ENCODE measurements at places on chromosomes 12 and 14.

- no peak for DNase-seq
Measured at GRCh38 chr14:100864960-100865681, 38.4 kb downstream of the RTL1 start.

- DNase-seq = no peak
Measured at GRCh38 chr12:39123580-39124253, 218.3 kb upstream of the CPNE8 start.

DNA sequence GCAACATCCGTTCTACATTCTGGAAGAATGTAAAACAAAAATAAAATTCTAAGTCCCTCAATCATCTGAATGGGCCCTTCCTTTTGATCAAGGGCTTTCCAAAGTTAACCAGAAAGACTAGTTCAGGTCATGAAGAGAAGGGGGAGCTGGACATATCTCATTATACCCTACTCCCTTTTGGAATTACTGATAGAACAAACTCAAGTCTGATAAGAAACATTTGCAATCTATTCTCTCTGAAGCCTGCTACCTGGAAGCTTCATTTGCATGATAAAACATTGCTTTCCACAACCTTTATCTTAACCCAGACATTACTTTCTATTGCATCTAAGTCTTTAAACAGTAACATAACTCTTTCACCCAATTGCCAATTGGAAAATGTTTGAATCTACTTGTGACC, 8.3 kb upstream of the ACSM4 start:
- DNase-seq = no peak

GRCh38 chr14:67697006-67697405, 1.4 kb upstream of the RDH11 start:
- no peak for DNase-seq

DNA sequence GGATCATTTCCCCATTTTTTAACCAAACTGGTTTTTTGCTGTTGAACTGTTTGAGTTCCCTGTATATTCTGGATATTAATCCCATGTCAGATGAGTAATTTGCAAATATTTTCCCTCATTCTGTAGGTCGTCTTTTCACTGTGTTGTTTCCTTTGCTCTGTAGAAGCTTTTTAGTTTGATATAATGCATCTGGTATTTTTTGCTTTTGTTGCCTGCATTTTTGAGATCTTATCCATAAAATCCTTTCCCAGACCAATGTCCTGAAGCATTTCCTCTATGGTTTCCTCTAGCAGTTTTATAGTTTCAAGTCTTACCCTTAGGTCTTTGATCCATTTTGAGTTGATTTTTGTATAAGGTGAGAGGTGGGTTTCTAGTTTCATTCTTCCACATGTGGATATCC, 71.3 kb downstream of the LRP6 start:
- no peak for DNase-seq

DNA sequence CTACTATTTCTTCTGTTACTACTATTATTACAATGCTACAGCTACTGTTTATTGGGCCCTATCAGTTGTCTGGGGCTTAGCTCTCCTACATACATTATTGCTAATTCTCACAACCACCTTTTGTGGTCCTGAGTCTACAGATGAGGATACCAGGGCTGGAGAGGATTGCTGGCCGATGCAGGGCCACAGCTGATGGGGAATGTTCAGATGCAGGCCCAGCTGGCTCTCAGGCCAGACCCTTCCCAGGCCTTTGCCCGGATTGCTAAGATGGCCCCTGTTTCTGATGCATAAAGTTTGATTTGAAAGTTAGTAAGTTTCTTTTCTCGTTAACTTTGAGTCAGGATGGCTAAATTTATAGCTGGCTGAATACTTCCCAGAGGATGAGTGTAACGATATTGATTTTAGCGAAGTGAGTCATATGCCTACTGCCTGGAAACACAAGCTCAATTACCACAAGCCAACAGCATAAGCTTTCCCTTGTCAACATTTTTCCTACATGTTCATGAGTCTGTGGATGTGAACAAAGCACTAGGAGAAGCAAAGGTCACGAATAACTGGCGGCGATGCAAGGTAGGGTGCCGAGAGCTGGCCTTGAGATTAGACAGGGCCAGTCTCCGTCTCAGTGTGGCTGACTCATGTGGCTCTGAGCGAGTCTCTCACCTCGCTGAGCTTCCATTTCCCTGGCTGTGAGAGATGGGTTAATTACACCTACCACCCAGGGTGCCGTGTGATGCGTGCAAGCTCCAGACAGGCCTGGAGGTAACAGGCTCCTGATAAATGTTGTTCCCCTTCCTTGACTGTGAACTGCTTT, 111.0 kb downstream of the BEGAIN start:
- DNase-seq = no peak

DNA sequence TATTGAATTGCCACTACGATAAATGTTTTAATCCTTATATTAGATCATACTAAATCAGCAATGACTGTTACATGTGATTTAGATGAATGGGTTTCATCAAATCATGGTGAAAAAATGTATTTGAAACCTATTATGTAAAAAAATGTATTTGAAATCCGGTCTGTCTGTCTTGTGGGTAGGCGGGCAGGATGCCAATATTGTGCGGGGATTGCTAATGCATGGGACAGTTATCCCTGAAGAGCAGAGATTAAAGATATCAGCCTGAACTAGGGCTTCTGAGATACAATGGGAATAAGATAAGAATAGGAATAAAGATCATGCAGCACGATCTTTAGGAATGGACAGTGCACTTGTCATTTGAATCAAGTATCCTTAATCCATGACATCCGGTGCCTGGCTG, 134.0 kb downstream of the PRKCH start:
- no peak for DNase-seq

- DNase-seq = no peak
Measured at GRCh38 chr12:39277416-39277815, 165.5 kb downstream of the KIF21A start.

DNA sequence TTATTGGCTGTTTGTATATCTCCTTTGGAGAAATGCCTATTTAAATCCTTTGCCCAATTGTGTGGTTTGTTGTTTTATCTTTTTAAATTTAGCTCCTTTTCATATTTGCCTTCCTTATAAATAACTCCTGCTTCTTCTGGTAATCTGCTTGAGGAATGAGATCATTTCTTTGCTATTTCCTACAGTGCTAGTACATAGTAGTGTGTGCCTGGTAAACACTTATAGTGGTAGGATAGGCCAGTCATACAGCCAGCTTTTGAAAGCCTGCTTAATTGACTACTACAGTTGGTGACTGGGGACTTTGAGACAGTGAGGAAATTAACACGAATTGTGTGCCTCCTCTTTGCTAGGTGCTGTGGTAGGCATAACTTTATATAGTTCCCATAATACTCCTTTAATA, 68.7 kb downstream of the BORCS5 start:
- no peak for DNase-seq

- DNase-seq = no peak
Measured at GRCh38 chr14:100076133-100076532, 10.9 kb downstream of the EVL start.

GRCh38 chr14:58607952-58608317, 29.8 kb upstream of the DACT1 start:
- no peak for DNase-seq

- DNase-seq = no peak
Measured at GRCh38 chr14:92503756-92504491, 9.7 kb upstream of the RIN3 start.

DNA sequence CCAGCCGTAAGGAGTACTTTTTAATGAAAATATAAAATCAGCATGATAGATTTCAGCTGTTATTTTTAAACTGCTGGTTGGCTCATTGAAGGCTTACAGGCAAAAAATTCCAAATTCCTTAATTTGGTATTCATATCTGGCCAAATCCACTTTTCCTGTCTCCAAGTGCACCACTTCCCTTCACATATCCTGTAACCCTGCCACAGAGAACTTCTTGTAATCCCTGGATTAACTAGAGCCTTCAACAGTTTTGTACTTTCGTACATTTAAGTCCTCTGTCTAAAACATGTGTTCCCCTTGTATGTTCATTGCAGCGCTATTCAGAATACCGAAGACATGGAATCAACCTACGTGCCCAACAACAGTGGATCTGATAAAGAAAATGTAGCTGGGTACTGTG, 9.6 kb downstream of the PUS7L start:
- no peak for DNase-seq

DNA sequence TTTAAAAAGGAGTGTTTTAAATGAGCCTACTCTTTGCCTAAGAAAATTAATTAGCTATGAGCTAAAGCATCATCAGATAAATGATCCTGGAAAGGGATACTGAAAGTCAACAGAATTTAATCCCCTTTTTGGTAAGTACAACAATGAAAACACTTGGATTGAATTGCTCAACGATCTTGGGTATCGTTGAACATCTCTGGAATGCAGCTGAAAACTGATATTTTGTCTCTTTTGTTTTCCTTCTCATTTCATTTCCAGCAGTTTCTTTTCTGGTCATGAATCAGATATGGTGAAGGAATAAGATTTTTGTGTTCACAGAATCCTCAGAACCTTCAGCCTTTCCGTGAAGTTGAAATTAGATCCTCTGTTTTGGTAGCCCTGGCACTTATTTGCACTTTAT, 771.2 kb downstream of the FSCB start:
- DNase-seq = no peak

DNA sequence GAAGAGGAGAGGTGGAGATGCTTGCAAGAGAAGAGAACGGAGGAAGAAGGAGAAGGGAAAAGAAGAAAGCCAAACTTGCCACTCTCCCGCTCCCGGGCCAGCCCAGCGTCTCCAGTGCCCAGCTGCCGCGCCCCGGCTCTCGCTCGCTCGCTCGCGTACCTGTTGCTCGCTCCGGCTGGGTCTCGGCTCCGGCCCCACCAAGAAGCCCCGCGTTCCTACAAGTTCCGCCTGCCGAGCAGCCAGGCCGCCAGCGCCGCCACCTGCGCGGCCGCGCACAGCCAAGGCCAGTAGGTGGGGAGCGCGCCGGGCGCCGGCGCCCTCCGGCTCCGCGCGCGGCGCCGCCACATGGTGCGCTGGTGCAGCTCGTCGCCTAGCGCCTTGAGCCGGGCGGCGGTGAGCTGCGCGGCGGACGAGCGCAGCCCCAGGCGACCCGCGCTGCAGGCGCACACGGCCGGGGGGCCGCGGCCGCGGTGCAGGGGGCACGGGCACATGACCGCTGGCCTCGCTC, 370 bp downstream of the HRK start:
- DNase-seq = peak; percentile 62

DNA sequence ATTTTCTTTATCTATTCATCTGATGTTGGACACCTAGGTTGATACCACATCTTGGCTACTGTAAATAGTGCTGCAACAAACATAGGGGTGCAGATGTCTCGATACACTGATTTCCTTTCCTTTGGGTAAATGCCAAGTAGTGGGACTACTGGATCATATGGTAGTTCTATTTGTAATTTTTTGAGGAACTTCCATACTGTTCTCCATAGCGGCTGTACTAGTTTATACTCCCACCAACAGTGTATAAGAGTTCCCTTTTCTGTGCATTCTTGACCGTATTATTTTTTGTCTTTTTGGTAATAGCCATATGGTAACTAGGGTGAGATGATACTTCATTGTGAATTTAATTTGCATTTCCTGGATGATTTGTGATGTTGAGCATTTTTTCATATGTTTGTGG, 71.8 kb downstream of the LRP6 start:
- DNase-seq = no peak

DNA sequence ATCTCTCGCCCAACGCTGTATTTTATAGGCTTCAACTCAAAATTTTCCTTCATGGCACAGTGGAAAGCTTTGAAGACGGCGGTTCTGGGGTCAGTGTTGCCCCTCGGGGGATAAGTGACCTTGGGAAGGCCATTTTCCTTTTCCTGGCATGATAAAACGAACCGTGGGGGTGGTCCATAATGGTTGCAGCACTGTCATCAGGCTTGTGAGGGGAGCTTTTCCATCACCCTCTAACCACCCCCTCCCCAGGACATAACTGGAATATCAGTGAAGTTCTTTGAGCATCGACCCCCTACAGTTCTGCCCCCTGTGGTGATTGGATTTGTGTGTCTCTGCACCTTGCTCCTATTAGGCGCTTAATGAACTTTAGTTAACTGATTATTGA, 16.0 kb downstream of the FOS start:
- no peak for DNase-seq

DNA sequence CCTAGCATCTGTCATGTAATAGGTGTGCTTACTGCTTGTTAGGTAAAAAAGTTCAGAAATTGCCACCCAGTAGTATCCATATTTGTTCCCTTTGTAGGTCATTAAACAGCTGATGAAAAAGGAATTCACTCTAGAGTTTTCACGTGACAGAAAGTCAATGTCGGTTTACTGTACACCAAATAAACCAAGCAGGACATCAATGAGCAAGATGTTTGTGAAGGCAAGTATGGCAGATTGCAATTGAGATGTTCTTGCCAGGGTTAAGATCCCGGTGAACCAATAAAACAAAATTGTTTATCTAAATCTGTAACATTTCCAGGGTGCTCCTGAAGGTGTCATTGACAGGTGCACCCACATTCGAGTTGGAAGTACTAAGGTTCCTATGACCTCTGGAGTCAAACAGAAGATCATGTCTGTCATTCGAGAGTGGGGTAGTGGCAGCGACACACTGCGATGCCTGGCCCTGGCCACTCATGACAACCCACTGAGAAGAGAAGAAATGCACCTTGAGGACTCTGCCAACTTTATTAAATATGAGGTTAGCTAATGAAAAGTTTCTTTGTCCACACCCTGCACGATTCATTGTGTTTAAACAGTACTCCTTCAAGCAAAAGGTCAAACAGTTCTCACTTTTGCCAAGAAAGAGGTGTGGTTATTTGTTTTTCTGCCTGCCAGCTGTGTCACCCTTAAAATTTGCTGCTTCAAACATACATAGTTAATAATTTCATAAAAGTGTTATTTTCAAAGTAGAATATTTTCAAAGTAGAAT, 58.3 kb downstream of the ATP2A2 start:
- DNase-seq = no peak

DNA sequence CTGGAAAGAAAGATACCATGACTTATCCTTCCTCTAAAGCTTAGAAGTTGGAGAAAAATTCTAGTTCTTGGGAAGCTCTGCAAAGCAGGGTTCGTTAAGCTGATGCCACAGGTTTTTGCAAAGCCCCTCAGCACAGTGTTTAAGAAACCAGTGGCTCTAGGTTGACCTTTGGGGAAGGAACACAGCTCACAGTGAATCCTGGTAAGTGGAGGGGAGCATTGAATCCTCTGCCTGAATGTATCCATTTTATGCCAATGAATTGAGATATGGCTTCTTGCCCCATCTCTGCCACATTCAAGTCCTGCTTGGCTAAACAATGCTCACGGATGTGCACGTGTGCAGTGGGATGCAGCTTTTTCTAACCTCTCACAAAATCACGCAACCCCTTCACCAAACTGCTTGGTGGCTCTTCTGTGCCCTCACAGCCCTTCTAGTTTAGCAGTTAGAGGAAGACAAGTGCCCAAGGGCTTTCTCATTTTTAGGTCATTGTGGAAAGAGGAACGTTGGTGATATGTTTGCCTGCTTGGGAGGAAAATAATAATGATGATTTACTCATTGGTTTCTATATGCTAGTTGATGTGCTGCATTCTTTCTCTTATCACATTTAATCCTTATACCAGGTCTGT, 111.3 kb downstream of the DAD1 start:
- no peak for DNase-seq

- DNase-seq = no peak
Measured at GRCh38 chr14:104510794-104511611, 68.6 kb upstream of the C14orf180 start.

GRCh38 chr12:75661908-75662307, 150.5 kb upstream of the KRR1 start:
- no peak for DNase-seq

All from CD4-positive, CD25-positive, alpha-beta regulatory T cell (primary cell).